ENCODE measurements at places on chromosomes 1 and 21.

DNA sequence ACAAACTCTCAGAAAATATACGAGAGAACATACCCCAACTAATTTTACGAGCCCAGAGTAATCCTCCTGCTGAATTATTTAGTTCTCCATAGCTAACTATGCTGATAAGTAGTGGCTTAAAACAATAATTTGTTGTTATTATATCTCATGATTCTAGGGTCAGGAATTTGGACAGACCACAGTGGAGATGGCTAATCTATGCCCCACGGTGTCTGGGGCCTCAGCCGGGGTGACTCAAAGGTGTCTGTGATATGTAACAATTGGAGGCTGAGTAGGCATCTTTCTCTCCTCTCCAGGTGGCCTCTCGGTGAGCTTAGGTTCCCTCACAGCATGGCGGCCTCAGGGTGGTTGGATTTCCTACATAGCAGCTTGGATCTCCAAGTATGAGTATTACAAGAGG is 35.4 kb upstream of the FOXO6 start:
- no peak for DNase-seq

DNA sequence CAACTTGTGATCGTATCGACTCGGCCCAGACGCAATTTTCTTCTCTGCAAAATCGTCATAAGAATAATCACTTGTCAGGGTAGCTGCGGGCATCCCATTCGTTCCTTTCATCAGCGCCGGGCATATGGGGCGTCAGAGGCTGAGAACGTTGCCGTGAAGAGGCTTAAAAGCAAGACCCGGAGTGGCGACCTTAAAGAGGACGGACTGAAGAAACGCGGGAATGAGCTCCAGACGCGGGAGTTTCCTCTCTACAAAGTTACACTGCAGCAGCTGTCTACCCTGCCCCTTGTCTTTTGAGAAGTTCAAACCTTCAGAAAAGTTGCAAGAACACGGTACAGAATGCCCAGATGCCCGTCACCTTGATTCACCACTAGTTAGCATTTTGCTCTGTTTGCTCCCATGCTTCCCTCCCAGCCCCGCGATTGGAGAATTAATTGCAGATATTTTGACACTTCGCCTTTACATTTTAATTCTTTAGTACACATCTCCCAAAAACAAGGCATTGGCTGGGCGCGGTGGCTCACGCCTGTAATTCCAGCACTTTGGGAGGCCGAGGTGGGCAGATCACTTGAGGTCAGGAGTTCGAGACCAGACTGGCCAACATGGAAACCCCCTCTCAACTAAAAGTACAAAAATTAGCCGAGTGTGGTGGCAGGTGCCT is 967 bp downstream of the CENPS start:
- peak; percentile 22 for DNase-seq

- no peak for DNase-seq
Observed at GRCh38 chr1:11485191-11485590, 6.2 kb downstream of the DISP3 start.

DNA sequence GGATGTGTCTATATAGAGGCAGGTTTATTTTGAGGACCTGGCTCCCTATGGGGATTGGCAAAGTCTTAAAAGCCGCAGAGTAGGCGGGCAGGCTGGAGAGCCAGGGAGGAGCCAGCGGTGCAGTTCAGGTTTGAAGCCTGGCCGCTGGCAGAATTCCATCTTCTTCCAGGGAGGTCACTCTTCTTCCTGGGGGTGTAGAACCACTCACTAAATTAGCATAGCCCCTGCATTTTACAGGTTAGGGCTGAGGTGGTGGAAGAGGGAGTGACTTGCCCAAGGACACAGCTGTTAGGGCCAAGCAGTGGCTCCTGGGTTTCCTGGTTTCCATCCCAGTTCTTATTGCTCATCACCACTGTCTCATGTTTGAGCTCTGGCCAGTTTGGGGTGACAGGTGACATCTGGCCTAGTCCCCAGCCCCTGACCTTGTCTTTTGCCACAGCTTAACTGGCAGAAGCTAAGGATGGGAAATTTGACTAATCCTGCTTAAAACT is 1.4 kb downstream of the PINK1 start:
- DNase-seq, result peak; percentile 52

- no peak for DNase-seq
Observed at GRCh38 chr1:242245255-242245654, 246.4 kb upstream of the MAP1LC3C start.

- DNase-seq, result peak; percentile 61
Observed at GRCh38 chr1:115529216-115529897, 112.4 kb upstream of the VANGL1 start.

DNA sequence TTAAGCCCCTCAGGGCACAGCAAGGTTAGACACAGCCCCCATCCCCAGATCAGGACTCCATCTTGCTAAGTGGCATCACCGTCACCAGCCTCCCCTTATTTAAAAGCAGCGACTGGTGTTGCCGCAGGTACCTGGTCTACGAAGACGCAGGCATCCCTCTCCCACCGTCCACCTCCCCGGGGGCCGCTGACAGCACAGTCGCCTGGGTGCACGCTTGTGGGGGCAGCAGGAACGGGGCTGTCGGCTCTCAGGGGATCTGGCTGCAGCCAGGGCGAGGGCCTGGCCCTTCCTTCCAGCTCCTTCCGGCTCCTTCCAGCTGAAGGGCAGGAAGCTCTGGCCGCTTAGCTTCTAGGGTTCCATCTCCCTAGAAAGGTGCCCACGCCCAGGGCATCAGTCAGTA is 17.6 kb upstream of the CCDC27 start:
- no peak for DNase-seq

GRCh38 chr1:168421399-168422004 is 122.3 kb downstream of the XCL2 start:
- DNase-seq, result no peak

DNA sequence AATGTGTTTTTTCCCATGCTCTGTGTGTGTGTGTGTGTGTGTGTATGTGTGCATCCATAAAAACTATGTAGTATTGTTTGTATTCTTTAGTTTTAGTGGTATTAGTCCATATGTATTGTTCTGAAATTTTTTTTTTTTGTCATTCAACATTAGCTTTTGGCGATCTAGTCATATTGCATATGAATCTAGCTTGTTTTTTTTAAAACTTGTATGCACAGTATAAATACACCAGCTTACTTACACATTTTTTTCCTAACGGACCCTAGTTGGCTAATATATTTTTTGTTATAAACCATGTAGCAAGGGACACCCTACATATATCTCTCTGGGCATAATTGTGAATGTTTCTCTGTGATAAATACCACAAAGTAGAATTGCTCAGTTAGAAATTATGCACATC is 359.7 kb downstream of the SRGAP2C start:
- DNase-seq, result no peak
